ENCODE measurements at places on chromosomes 2 and 18.

DNA sequence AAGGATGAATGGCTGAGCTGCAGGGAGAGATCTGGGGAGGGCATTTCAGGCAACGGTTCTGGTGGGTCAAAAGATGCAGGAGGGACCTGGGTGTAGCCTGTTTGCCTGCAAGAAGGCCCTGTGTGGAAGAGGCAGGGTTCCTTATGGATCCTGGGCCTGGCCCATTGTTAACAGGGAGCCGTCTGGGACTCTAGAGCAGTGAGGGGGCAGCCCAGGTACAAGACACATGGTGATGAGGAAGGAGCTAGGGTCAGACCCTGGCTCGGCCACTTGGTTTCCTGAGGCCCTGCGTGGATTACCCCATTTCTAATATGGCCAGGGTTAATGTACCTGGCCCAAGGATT, 124.9 kb downstream of the GLI2 start:
- no peak for DNase-seq

DNA sequence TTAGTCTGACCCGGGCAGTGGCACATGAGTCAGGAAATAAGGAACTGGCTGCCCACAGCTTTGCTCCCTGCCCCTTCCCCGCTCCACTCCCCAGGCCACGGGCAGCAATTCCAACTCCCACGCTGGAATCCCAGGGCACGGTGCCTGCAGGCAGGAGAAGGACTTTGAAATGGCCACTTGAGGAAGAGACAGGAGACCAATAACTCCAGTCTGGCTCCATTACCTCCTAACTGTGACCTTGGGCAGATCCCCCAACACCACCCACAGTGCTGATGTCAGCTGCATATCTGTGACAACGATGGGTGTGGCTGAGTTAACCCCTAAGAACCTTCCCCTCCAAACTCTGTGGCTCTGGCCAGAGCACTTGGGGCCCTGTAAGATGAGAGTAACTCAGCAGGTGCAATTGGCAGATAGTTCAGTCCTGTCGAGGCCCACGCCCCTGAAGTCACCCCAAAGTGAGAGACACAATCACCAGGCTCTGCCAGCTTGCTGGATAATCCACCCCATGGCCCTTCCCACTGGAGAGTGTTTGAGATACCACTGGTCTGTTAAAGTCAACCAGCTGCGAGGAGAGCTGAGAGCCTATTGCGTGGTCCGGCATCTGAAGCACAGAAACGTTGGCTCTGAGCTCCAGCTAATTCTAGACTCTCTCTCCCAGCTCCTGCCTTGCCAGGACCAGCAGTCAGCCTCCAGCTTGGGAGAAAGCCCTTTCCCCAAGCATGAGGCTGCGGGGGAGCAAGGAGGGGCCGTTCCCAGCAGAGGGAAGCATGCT, 175.2 kb downstream of the TNS1 start:
- no peak for DNase-seq

- DNase-seq: no peak
These were observed 5.5 kb downstream of the ZNF396 start for GRCh38 chr18:35371412-35372195.

GRCh38 chr2:144671695-144672455, 152.0 kb upstream of the ZEB2 start:
- no peak for DNase-seq

DNA sequence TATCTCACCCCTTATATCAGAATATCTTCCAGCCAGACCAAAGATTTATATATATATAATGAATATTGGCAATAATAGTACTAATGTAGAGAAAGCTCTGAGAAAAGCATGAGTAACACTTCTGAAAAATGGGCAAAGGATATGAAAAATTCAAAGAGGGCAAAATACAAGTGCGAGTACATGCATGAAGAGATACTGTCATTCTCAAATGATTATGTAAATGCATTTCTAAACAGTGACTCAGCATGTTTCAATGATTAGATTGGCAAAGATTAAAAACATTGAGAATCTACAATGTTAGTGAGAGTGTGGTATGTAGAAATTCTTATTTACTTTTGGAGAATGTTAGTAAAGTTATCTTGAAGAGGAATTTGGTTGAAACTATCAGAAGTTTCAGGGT, 118.3 kb upstream of the NEDD4L start:
- DNase-seq: no peak

DNA sequence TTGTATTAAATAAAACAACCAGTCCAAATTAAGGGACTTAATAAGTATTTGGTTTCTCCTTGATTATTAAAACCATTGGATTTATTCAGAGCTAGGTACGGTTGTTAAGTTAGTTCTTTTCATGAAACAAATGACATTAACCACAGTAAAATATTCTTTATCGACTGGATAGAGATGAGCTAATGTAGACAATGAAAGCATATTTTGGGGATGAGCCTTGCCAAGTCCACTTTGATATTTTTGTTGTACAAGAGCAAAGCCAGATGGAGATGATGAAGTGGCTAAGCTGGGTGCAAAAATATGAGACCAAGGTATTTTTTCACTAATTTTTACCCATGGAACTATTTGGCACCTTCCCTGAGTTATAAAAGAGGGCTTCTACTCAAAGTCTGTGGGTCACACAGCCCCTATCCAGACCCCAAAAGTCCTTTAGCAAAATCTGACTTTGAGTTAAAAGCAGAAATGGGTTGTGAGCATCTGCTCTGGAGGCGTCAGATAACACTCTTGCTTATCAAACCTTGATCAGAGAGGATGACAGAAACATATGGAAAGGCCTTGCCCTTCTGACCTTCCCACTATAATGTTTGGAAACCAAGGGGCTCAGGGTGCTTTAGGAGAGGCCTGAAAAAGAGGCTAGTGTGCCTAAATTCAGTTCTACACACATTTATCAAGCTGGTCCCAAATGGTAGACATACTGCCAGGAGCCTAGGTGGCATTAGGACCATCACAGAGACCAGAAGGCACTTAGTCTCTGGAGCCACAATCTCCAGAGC, 456.8 kb downstream of the MTX2 start:
- no peak for DNase-seq

DNA sequence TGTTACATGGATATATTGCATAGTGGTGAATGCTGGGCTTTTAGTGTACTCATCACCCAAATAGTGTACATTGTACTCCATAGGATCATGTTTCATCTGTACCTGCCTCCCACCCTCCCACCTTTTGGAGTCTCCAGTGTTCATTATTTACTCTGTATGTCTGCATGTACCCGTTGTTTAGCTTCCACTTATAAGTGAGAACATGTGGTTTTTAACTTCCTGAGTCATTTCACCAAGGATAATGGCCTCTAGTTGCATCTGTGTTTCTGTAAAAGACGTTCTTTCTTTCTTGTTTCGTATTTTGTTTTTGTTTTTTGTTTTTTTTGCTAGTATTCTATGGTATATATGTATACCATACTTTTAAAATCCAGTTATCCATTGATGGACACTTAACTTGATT, 107.5 kb downstream of the MSTN start:
- no peak for DNase-seq

- no peak for DNase-seq
These were observed 620.7 kb downstream of the NYAP2 start for GRCh38 chr2:226020176-226020575.

DNA sequence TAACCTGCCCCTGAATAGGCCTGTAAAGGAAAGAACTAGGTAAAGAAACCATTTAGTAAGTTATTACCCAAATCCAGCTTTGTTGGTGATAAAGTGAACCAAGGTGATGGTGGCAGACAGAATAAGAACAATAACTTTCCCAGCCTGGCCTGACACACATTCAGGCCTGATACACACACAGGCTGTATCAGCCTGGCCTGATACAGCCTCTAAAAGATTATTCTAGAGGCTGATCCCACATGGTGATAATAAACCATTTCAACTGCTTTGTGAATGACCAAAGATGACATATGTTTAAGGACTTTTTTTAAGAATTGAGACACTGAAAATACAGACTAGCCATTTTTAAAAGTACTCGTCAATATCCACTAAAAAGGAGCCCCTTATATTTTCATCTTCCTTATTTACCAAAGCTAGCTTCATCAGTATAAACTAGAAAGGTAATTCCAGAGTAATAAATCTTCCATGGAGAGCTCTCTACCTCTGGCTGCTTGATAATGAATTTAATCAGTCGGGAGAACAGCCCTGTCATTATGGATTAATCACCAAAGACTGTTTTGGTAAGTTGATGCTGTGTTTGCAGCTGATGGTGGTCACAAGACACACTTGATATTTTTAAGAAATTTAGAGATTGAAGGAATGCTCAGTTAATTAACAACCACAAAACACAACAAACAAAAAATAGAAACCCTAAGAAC, 77.2 kb downstream of the SLC8A1 start:
- no peak for DNase-seq

DNA sequence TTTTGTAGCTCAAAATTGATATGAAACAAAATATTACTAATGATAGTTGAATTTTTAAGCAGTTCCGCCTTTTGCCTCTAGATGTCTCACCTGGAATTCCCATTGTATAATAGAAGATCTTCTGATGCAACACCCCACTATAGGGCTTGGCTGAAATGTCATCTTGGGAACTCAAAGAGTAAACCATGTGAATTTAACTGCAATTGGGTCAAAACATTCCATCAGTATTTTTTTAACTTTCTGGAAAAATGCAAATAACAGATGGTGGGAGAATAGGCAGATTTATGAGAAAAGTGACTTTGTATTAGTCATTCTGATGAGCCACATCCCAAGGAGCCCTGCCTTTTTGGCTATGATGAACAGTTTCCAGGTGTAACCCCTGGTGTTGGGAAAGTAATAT, 489.9 kb downstream of the NYAP2 start:
- DNase-seq: no peak

DNA sequence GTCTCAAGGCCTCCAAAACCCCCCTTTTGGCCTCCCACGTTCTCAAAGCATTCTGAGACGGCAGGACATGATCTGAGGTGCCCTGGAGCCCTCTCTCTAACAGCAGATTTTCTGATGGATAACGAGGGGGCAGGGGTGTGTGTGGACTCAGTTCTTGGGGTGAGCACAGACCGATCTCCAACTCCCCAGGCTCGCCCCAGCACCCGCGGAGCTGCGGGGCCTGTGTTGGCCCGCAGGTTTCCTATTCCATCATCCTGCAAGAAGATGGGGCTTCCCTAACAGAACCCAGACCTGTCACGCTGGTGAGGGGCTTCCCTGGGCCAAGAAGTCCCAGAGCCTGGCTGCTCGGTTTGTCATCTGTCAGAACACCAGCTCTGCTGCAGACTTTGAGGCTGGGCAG, 196.1 kb downstream of the ANAPC1 start:
- DNase-seq: no peak

GRCh38 chr2:44155666-44156446, 12.8 kb upstream of the PPM1B start:
- DNase-seq: no peak

DNA sequence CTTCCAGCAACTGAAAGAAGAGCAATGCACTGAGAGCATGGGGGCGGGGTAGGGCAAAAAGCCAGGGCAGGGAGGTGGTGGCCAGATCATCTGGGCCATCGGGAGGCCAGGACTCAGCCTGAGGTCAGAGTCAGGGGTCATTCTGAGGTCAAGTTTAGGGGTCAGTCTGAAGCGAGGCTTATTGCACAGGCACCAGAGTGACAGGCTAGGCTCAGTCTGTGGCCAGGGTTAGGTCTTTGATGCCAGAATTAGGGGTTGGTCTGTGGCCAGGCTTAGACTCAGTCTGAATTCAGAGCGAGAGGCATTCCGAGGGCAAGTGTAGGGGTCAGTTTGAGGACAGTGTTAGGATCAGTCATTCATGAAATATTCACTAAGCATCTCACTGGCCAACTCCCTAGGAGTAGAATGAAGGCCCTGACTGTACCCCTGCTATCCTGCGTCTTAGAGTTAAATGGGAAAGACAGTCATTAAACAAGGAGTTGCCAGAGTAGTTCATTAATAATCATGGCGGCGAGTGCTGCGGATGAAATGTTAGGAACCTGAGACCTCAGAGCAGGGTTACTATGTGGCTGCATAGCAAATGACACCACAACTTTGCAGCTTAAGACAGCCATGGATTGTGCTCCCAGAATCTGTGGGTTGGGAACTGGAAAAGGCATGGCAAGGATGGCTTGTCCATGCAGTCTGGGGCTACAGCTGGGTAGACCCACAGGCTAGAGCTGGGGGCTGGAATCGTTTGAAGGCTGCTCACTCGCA, 198.7 kb downstream of the CYP26B1 start:
- DNase-seq: no peak

GRCh38 chr2:157780211-157780610, 95.9 kb downstream of the ACVR1 start:
- no peak for DNase-seq

- DNase-seq: no peak
These were observed 65.4 kb downstream of the DTNA start for GRCh38 chr18:34775461-34775860.

DNA sequence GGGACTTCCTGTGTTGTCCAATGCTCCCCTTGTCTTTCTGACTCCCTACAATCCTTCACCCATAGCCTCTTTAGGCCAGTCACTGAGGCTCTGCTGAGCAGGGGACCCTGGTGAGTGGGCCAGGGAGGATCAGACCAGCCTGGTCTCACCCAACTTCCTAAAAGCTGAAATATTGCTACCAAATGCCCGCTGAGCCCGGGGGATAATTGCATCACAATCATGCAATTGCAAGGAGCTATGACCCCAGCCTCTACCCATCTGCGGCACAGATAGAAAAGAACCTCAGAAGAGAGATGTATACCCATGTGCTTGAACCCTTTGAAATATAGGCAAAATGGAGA, 3.7 kb upstream of the SP100 start:
- DNase-seq: no peak

- no peak for DNase-seq
These were observed 43.0 kb downstream of the TRPM8 start for GRCh38 chr2:233960203-233960602.

DNA sequence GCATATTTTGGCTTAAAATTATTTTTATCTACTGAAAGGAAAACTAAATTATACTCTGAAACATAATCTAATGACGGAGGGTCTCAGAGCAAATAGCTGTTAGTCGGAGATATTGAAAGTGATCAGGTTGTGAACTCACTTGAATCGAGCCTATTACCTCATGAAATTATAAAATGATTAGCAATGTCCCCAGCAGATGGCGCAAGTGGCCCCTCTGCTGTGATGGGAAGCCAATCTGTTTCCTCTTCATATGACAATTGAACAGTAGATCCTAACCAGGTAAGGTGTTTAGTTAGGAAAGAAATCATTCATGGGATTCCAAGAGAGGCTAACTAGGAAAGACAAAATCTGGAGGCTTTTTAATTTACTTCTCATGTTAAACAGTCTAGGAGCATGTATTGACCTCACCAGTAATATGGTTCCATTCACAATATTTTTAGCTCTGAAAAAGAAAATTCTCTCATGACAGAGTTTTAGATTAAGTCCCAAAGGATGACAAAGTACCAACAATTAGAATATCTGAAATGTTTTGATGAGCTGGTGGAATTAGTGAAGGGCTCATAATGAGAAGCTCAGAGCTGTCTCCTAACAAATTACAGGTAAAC, 29.9 kb upstream of the MPPE1 start:
- DNase-seq: peak; percentile 72

GRCh38 chr2:195003881-195004471, 653.0 kb upstream of the SLC39A10 start:
- DNase-seq: no peak
